Stimulated activated CD8-positive, alpha-beta memory T cell treated with anti-CD3 and anti-CD28 coated beads, Interleukin-4, amount 100 ng/mL, for 1 hour (primary cell): ENCODE measurements at places on chromosomes 12 and 14.

GRCh38 chr14:104523546-104523935 lies 56.0 kb upstream of the C14orf180 start:
- DNase-seq: no peak

GRCh38 chr14:65650826-65651225 lies 238.3 kb downstream of the FUT8 start:
- no peak for DNase-seq

DNA sequence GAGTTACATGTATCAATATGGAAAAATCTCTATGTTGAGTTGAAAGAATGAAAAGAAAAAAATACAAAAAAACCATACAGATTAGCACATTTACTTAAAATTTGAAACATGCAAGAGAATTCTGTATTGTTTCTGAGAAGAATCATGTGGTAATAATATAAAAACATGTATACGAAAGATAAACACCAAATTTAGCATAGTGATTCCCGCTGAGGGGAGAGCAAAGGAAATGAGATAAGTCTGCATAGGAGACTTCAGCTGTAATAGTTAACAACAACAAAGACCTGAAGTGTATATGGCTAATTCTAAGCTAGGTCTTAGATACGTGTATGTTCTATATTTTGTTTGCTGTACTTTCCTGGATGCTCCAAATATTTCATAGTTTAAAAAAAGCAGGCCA lies 46.5 kb downstream of the FNTB start:
- DNase-seq: no peak

DNA sequence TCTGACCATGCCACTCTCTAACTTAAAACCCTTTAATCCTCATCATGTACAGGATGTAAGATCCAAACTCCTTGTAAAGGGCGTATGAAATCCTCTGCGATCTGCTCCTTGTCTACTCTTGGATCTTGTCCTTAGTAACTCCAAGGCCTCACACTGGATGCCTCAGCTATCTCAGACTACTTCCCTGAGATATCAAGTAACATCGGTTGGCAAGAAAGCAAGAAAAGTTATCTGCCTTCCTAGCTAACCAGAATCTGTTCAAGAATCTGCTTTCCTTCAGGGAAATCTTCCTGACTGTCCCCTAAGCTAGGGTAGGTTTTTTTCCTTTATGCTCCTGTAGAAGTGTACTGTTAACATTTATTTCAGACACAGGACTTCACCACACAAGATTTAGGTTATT lies 82.6 kb downstream of the TAOK3 start:
- no peak for DNase-seq

- DNase-seq: no peak
These were observed 417.6 kb downstream of the NAV3 start for GRCh38 chr12:78248321-78248720.

DNA sequence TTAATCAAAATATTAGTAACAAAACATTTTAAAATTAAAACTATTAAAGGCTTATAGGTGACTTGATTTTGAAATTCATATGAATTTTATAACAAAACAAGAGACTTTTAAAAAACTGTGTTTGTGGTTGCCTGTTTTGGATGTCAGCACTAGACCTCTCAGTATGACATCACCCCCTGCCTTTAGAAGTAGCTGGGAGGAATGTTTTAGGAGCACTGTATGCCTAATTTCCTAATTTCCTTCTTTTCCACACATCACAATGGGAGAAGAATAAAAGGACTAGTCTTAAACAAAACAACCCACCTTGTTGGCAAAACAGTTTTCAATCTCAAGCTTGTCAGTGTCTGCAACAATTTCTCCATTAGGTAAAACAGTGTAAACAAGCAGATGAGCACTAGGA lies 48.1 kb upstream of the PZP start:
- no peak for DNase-seq

- DNase-seq: no peak
These were observed 54.9 kb downstream of the SRGAP1 start for GRCh38 chr12:63899396-63899795.

DNA sequence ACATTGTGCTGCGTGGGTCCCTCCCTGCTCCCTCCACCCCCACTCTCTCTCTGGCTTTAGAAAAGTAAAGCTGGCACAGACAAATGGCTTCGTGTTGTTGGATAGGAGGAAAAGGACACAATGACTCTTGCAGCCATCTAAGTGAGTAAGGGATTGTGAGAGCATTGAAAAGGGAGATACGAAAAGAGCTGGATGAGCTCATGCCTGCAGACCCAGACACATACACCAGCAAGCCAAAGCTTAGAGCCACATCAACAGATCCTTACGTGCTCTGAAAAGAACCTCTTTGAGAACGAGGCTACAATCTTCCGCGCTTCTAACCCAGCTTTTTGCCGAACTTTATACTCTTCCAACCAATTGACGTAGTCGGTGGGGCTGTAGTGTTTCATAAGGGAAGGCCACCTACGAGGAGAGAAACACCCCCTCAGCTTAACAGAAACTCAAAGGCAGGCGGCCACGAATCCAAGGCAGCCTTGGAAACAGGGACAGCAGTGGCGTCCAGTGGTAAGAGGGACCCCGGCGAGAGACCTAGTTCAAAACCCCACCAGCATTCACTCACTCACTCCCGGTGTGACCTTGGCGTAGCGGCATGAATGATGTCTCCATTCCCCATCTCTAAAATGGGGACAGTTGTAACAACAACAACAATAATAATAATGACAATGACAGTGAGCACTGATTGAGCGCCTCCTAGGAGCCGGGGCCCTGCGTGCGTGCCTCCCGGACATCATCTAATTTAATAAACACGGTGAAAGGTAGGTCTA lies 1.1 kb downstream of the FBXO21 start:
- DNase-seq: no peak

- DNase-seq: no peak
These were observed 1.1 kb downstream of the PAX9 start for GRCh38 chr14:36662543-36663403.

- no peak for DNase-seq
These were observed 103.7 kb downstream of the SCARB1 start for GRCh38 chr12:124759841-124760503.

DNA sequence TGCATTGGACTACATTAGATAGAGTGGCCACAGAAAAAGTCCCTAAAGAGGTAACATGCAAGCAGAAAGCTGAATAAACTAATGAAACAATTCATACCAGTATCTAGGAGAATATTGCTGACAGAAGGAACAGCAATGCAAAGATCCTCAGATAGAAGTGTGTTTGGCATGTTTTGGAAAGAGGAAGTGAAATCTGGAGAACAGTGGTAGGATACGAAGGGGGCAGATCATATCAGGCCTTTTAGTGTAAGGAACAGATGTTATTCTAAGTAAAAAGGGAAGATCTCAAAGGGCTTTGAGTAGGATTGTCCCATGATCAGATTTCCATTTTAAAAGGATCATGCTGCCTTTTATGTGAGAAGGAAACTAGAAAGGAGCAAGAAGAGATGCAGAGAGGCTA lies 342.9 kb downstream of the PAWR start:
- DNase-seq: no peak

DNA sequence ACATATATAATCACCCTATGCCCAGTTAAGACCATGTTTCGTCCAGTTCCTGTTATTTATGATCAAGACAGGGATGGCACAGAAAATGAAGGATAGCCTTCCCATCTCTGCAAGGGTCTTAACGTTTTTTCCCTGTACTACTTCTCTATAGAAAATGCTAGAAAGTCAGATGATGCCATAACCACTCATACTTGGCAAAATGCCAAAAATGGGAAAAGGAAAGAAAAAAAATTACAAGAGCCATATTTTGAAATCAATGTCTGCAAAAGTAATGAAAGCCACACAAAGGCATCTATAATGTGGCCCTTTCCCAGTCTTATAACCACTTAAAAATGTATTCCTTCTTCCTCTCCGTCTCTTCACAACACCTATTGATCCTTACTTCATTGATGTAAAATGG lies 1.8 kb upstream of the MYL6B start:
- DNase-seq: no peak

DNA sequence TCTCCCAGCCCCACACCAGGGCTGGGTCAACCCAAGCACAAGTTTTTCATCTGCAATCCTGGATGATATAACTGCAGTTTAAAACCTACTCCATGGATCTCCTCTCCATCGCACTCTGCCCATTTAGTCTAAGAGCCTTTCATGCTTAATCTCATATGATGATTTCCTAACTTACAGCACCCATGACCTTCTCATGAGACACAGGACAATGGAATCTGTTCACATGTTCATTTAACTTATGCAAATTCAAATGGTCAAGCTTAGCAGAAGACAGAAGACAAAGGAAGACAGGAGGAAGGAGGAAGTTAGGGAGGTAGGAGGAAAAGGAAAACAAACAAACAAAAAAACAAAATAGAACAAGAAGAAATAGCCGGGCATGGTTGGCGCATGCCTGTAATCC lies 64.6 kb upstream of the PNMA1 start:
- DNase-seq: no peak

DNA sequence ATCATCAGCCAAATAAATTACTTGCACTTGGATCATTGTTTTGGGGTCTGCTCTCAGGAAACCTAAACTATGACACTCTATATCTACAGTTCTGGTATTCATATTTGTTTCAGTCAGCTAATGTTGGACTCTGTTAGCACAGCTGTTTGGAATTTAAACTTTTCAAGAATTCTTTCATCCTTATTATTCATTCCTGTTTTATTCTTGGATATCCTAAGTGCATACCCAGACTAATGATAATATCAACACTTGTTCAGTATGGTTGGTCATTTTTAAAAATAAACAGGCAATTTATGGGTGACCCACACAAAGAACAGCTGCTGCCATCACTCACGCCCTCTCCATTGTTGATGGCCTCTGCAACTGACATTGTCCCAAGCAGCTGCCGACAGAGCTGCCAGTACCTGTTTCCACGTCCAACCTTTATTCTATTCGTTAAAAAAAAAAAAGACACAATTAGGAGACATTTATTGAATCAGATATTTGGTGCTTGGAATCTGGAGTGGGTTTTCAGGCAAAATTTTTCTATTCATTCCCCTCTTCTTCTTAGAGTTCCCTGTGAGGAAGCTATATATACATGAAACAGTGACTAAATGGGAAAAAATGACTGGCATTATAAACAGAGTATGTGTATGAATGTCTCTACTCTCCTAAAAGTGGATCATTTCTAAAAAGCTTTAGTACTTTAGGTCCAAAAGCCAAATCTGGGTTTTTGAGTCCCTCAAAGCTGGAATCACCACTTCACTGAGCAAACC lies 252.1 kb upstream of the NAV3 start:
- no peak for DNase-seq

DNA sequence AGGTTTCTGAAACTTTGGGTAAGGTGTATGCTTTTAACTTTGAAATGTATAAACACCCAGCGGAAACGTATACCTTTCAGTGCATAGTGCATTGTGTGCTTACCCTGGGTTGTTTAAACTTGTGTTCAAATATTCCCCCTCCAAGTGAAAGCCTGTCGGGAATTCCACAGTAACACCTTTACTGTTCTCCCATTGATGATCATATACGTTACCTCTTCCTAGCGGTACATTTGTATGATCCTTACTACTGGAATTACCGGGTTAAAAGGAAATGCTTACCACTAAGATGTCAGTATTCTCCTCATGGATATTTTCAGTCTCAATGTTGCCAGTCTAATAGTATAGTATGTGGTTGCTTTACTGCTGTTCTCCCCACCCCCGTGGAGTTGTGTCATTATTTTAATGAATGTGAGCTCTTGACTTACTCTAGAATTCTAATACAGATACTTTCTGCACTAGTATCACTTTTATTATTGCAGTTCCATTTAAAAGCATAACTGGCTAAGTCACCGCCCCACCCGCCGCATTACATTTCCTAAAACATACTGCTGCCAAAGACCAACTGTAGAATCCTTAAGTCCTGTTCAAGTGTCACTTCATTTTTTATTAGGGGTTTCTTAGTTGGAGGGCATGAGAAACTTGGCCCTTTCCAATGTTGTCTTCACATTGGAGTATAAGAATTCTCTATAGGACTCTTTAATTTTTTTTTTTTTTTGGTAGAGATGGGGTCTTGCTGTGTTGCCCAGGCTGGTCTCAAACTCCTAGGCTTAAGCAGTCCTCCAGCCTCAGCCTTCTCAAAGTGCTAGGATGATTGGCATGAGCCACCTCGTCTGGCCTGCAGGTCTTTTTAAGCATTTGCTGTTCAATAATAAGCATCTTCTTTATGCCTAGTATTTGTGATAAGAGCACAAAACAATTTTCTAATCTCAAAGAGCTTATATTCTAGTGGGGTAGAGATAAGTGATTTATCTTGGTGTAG lies 24.9 kb downstream of the NUDT4 start:
- DNase-seq: no peak

DNA sequence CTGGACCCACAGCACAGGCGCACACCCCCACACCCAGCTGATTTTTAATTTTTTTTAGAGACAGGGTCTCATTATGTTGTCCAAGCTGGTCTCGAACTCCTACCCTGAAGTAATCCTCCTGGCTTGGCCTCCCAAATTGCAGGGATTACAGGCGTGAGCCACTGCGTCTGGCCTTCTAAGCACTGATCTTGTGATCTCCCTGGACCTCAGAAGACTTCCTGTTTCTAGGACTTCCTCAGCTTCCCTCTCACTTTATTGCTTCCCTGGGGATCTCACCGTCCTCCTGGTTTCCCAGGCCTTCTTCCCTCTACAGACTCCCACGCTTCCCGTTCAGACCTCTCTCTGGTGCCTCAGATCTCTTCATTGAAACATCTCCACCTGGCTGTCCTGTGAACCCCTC lies 13.8 kb downstream of the ZNF839 start:
- no peak for DNase-seq

DNA sequence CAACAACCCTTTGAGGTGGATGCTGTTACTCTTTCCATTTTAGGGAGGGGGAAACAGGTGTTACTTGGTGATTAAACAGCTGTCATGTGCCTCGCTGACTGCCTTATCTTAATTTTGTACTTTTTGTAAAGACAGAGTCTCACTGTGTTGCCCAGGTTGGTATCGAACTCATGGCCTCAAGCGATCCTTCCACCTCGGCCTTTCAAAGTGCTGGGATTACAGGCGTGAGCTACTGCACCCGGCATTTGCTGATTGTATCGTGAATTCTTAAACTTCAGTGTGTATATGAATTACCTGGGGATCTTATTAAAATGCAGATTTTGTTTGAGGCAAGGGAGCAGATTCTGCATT lies 659 bp downstream of the PSMD9 start:
- no peak for DNase-seq

- DNase-seq: no peak
These were observed 64.9 kb upstream of the SLC38A2 start for GRCh38 chr12:46437469-46437868.

GRCh38 chr12:9922429-9922828 lies 9.7 kb downstream of the CLEC2A start:
- no peak for DNase-seq

DNA sequence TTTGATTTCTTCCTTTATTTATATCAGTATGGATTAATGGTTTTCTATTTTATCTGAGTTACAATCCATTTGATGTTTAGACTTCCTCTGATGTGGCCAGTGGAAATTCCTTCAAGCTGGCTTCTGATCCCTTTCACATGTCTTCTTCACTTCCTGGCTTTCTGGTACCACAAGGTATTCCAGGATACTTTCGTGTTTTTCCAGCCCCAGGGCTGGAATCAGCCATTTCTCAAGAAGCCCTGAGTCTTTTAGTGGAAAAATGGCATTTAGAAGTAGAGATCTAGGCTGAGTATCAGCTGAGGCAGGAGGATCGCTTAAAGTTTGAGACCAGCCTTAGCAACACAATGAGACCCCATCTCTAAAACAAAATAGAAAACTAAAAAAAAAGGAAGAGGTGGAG lies 93.3 kb downstream of the FIGNL2 start:
- DNase-seq: no peak
